ENCODE measurements at places on chromosomes 1 and 21. TPM values are rescaled to one million over a fixed set of nuclear protein-coding genes. Genes with fewer than 3 reads are reported as not detected.

GLIS1 gene
- not detected for total RNA-seq

GRCh38 chr21:37060296-37060695 lies 12.6 kb downstream of the PIGP start:
- H3K36me3 ChIP-seq, result peaks cover 4% of the 10 kb centered on the region
- peaks cover 9% of the 10 kb centered on the region for H3K4me1 ChIP-seq
- H3K4me3 ChIP-seq, result no peak overlapping the region
- peaks cover 7% of the 10 kb centered on the region for H3K27me3 ChIP-seq
- no peak overlapping the region for H3K27ac ChIP-seq

SH2D1B gene
- total RNA-seq, result not detected

- no peak overlapping the region for H3K27ac ChIP-seq
- DNase-seq, result no peak
- H3K4me1 ChIP-seq, result peaks cover 45% of the 10 kb centered on the region
- no peak overlapping the region for H3K4me3 ChIP-seq
These were observed 2.3 kb downstream of the FUBP1 start for GRCh38 chr1:77976433-77977076.

S100B gene
- total RNA-seq, result 8.5 TPM

LDLRAD1 gene
- not detected for total RNA-seq

DNA sequence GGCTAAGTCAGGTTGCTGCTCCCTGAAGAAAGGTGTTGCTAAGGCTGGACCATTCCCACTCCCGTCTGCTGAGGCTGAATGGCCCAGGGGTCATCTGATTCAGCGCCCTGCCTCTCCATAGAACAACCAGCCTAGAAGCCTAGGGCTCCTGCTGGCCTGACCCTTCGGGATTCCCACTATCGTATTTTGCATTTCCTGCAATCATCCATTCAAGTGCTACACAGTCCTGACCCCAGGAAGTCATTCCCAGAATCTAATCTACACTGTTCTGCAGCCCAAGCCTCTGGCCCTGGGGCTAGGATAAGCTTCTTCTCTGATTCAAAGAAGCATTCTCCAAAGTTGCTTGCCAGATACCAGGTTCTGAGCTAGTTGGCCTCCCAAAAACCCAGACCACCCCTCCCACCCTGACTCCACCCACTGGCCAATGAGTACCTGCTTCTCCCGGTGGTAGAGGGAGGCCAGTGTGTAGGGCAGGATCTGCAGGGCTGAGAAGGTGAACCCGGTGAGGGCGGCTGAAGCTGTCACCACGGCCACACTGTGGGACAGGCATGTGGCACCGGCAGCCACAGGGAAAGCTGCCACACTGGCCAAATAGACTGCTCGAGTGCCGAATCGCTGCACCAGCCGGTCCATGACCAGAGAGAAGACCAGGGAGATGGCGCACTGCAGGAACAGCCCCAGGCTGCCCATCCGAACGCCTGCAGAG lies 18.7 kb downstream of the SLC45A3 start:
- no peak overlapping the region for H3K4me3 ChIP-seq
- H3K36me3 ChIP-seq, result no peaks in the 10 kb centered on the region
- peaks cover 8% of the 10 kb centered on the region for H3K4me1 ChIP-seq
- H3K27ac ChIP-seq, result no peak overlapping the region

GRCh38 chr1:3774946-3775489 lies 2.5 kb downstream of the SMIM1 start:
- no peak for DNase-seq
- H3K4me1 ChIP-seq, result peaks cover 6% of the 10 kb centered on the region
- H3K36me3 ChIP-seq, result peaks cover 8% of the 10 kb centered on the region
- H3K4me3 ChIP-seq, result no peak overlapping the region
- no peaks in the 10 kb centered on the region for H3K27me3 ChIP-seq

- H3K27me3 ChIP-seq, result no peaks in the 10 kb centered on the region
- DNase-seq, result no peak
- no peak overlapping the region for H3K27ac ChIP-seq
- no peak overlapping the region for H3K4me3 ChIP-seq
These were observed 43.2 kb downstream of the DNM3 start for GRCh38 chr1:171884475-171884874.

DNA sequence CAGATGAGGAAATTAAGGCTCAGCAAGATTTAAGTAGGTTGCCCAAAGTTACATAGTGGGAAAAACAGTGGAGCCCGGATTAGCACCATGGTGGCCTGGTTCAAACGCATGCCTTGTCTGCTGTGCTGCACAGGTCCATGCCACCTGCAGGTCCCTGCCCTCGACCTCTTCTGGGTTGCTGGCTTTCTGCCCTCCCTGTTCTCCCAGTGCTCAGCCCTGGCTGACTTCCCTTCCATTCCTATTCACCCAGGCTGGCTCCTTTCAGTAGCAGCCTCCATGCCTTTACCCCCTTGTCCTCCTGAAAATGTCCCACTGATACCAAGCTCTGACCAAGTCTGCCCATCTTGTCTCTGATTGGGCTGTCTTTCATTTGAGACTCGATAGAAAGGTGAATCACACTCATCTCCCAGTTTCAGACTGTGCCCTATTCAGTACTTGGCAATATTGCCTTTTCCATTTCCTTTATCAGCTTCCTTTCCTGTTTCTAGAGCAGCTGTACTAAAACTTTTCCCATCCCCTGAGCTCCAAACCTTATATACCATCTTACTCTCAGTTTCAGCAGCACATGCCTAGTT lies 75.8 kb downstream of the ST3GAL3 start:
- DNase-seq, result no peak
- peaks cover 29% of the 10 kb centered on the region for H3K36me3 ChIP-seq
- H3K4me1 ChIP-seq, result peaks cover 38% of the 10 kb centered on the region
- H3K27me3 ChIP-seq, result no peaks in the 10 kb centered on the region

GRCh38 chr1:2646837-2647236 lies 14.0 kb upstream of the MMEL1 start:
- no peak for DNase-seq
- peaks cover 13% of the 10 kb centered on the region for H3K4me1 ChIP-seq
- peaks cover 3% of the 10 kb centered on the region for H3K36me3 ChIP-seq
- no peaks in the 10 kb centered on the region for H3K27me3 ChIP-seq
- no peak overlapping the region for H3K4me3 ChIP-seq
- H3K27ac ChIP-seq, result no peak overlapping the region

DNA sequence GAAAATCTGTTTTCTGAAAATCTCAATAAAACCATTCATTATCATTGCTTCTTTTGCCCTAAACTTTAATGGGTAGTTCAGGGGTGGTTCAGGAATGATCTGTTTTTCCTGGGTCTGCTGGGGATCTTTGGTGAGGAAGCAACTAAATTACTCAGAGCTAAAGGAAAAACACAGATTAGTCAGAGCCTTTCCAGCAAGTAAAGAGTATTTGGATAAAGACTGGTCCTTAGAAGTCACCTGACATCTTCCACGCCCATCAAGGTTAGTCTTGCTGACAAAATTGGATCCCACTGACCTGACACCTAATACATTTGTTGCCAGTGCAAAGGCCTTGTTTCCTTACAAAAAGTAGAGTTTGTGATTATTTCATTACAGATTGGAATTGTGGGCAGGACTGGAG lies 24.2 kb downstream of the HSPA13 start:
- DNase-seq, result no peak
- no peak overlapping the region for H3K27ac ChIP-seq
- H3K36me3 ChIP-seq, result no peaks in the 10 kb centered on the region
- peaks cover 14% of the 10 kb centered on the region for H3K27me3 ChIP-seq

- H3K27ac ChIP-seq, result no peak overlapping the region
- H3K36me3 ChIP-seq, result peaks cover 14% of the 10 kb centered on the region
- DNase-seq, result no peak
- peaks cover 2% of the 10 kb centered on the region for H3K27me3 ChIP-seq
These were observed 77.5 kb upstream of the DNAJC6 start for GRCh38 chr1:65231718-65232330.

DNA sequence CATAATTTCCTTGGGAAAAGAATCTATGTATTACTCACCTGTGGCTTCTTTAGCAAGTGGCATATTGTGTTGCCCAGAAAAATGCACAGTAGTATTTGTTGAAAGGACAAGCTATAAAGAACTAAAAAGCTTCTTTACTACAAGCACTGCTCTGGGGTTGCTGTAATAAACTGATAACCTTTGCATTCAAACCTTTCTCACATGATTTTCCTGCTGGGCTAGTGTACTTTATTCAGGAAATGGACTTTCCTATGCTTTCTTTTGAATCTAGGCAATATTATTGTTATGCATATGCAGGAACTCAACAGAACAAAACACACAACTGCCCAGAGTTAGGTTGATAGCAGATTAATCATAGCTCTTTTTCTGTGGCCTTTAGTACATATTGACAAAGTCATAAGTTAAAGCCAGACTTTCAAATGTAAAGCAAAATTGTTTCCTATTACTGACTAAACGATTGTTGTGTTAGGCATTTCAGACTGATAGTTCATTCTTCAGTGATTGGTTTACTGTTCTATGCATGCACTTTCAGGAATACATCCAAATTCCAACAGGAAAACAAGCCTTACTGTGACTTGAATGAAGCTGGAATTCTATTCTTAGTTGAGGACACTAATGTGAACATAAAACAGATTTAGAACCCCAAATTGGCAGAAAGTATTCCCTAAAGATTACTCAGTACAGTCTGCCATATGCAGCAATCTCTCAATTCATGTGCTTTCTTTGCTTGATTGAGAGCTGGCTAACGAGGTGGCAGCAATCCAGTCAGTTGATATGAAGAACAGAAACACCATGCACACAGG lies 564.3 kb upstream of the NEGR1 start:
- no peak for DNase-seq
- H3K4me3 ChIP-seq, result no peak overlapping the region
- no peaks in the 10 kb centered on the region for H3K4me1 ChIP-seq
- no peak overlapping the region for H3K27ac ChIP-seq
- no peaks in the 10 kb centered on the region for H3K36me3 ChIP-seq
- H3K27me3 ChIP-seq, result no peaks in the 10 kb centered on the region

- no peak overlapping the region for H3K4me3 ChIP-seq
- DNase-seq, result no peak
- no peaks in the 10 kb centered on the region for H3K27me3 ChIP-seq
- H3K36me3 ChIP-seq, result peaks cover 76% of the 10 kb centered on the region
- peaks cover 4% of the 10 kb centered on the region for H3K4me1 ChIP-seq
These were observed 20.3 kb upstream of the MPZL1 start for GRCh38 chr1:167701510-167701909.

USH2A gene
- total RNA-seq, result not detected

GJB4 gene
- total RNA-seq, result not detected
